ENCODE measurements at places on chromosomes 7 and 10.

DNA sequence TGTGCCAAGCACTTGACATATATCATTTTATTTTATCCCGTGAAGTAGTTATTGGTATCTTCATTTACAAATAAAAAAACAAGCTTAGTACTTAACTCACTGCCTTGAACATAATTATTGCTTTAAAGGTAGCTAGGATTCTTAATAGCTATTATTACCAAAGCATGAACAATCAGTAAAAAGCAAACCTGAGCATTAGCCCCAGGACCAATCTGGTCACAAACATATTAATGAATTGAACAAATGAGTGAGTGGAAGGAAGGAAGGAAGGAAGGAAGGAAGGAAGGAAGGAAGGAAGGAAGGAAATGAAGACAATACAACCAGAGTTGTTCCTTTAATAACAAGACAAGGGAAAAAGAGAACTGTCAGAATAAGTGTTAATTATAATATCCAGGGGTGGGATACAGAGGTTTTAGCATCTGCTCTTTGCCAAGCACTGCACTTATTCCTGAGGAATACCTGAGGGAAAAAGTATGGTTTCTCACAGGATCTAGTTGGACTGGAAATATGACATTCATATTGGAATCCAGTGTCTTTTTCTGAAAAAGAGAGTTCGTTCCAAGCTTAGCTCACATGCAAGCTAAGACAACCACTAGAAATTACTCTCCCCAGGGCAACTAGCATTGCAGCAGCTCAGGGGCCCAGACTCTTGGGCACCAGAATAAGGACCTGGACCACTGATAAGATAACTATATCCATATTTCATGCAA, 172.9 kb upstream of the MGMT start:
- no peak for DNase-seq

DNA sequence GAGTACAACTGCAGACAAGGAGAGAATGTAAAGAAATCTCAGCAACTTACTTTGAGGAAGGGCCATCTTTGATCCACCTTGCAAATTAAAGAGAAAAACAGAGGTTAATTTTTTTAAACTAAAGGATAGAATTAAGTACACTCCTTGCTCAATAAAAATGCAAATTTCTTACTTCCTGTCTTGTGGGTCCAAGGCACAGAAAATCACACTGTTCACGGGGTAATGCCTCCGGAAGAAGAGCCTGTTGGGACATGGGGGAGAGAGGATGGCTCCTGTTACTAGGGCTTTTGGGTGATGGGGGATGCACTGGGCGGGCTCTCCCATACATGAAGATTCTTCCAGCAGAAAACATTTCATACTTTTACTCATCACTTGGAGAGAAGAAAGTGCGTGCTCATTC, 301.8 kb downstream of the TNS3 start:
- no peak for DNase-seq

DNA sequence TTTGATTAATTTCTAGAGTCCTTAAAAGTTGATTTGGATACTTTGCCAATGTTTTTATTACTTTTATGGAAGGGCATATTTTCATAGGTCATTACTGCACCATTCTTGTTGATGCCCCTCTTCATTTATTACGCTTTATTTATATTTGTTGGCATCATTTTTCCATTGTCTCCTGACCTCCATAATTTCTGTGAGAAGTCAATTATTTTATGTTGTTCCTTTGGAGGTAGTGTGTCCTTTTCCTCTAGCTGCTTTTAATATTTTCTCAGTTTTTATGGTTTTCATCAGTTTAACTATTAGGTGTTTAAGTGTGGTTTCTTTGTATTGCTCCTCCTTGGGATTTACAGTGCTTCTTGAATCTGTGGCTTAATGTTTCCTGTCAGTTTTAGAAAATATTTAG, 134.9 kb downstream of the SAMD9 start:
- DNase-seq: no peak

- DNase-seq: peak; percentile 45
These were observed 387.2 kb downstream of the TCERG1L start for GRCh38 chr10:130924138-130924819.

GRCh38 chr7:48307041-48307714, 135.9 kb downstream of the ABCA13 start:
- no peak for DNase-seq

GRCh38 chr7:74032191-74032490, 4.2 kb downstream of the ELN start:
- DNase-seq: peak; percentile 52

GRCh38 chr7:79407351-79407750, 46.1 kb downstream of the MAGI2 start:
- no peak for DNase-seq

Data from adrenal gland (tissue), 19 donors.